ENCODE measurements at places on chromosomes 11 and 22. TPM values are rescaled to one million over a fixed set of nuclear protein-coding genes. Genes with fewer than 3 reads are reported as not detected.

- peak overlapping the region; percentile 79 for H3K4me3 ChIP-seq
- H3K27ac ChIP-seq: no peak overlapping the region
- H3K27me3 ChIP-seq: no peaks in the 10 kb centered on the region
- no peak for DNase-seq
Observed at GRCh38 chr11:67290801-67291200, 1.7 kb downstream of the ANKRD13D start.

DNA sequence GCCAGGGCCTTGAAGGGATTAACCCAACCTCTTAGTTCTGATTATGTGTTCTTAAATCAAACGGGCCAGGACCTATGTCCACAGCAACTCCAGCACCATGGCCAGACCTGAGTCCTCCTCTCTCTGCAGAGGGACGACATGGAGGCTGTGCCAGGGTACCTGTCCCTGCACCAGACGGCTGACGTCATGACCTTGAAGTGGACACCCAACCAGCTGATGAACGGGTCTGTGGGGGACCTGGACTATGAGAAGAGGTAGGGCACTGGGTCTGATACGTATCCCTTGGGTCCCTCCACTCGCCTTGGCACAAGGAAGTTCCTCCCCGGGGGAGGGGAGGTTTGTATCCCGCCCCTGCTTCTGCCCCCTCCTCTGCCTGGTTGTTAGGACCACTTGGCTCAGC, 53.6 kb downstream of the SGSM1 start:
- H3K36me3 ChIP-seq: no peaks in the 10 kb centered on the region
- peaks cover 19% of the 10 kb centered on the region for H3K27me3 ChIP-seq
- H3K4me3 ChIP-seq: no peak overlapping the region
- H3K27ac ChIP-seq: no peak overlapping the region

GRCh38 chr11:72570893-72571661, 103.1 kb downstream of the PDE2A start:
- no peaks in the 10 kb centered on the region for H3K36me3 ChIP-seq
- H3K27me3 ChIP-seq: peaks cover 55% of the 10 kb centered on the region

DNA sequence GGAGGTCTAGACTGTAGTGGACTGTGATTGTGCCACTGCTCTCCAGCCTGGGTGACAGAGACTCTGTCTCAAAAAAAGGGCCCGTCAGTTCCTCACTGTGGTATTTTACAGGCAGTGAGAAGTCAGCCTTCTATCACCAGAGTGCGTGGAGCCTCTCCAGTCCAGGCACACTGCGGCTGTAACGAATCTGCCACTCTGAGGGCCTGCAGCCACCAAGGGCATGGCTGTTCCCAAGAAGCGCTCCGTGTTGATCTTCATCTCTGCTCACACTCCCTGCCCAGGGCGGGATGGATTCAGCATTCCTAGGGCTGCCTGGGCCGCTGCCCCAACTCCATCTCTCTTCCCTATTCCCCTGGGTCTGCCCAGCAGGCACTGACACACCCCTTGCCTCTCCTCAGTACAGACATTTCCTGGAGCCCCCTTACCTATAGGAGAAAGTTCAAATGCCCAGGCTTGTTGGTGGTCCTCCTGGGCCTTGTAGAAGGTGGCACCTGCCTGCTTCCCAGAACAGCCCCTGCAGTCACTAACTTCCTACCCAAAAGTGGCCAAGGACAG, 148.4 kb downstream of the CACNA1I start:
- no peaks in the 10 kb centered on the region for H3K36me3 ChIP-seq
- DNase-seq: no peak
- H3K27me3 ChIP-seq: peaks cover 24% of the 10 kb centered on the region
- peak overlapping the region; percentile 61 for H3K4me3 ChIP-seq
- H3K4me1 ChIP-seq: peaks cover 5% of the 10 kb centered on the region

DNA sequence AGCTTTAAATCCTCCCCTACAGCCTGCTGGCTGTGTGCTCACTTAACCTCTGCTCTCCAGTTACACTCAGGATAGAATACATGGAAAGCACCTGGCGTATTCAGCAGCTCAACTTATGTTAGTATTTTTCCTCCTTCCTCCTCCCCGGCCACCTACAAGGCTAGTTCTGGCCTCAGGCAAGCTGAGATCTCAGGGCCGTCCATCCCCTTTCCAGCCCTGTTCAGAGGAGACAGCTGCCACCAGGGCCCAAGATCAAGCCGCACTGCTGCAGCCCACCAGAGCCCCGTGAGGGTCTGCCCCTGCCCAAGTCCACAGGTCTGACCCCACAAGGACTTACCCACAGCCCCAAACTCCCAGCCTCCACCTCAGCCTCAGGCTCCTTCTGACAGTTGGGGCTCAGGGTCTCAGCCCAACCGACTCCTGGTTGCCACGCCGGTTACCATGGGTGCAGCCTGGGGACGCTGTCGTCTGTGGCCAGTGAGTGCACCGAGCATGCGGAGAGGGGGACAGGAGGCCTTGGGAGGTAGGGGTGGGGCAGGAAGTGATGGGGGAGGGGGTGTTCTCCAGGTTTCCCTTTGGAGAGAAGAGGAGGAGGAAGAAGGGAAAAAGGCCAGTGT, at the start of gene C11orf16:
TSS of gene C11orf16 (minus strand) at position 384 of the 617 bp plus-strand sequence. CDS start 639 bp downstream, outside the sequence.
- H3K27ac ChIP-seq: no peak within 1 kb of the TSS
- no peaks in the 10 kb centered on the region for H3K4me1 ChIP-seq
- H3K27me3 ChIP-seq: no peaks in the 10 kb centered on the region
- H3K4me3 ChIP-seq: no peak within 1 kb of the TSS
- H3K36me3 ChIP-seq: no peaks in the 10 kb centered on the region

- H3K27ac ChIP-seq: no peak overlapping the region
- no peak overlapping the region for H3K4me3 ChIP-seq
- DNase-seq: no peak
- no peaks in the 10 kb centered on the region for H3K36me3 ChIP-seq
- peaks cover 21% of the 10 kb centered on the region for H3K4me1 ChIP-seq
- H3K27me3 ChIP-seq: peaks cover 26% of the 10 kb centered on the region
Observed at GRCh38 chr11:64718084-64718779, 4.8 kb downstream of the NRXN2 start.

- no peak for DNase-seq
- peaks cover 73% of the 10 kb centered on the region for H3K4me1 ChIP-seq
- peaks cover 14% of the 10 kb centered on the region for H3K36me3 ChIP-seq
- no peak overlapping the region for H3K27ac ChIP-seq
- H3K4me3 ChIP-seq: peak overlapping the region; percentile 75
Observed at GRCh38 chr22:42860968-42861367, 3.9 kb upstream of the ARFGAP3 start.

DNA sequence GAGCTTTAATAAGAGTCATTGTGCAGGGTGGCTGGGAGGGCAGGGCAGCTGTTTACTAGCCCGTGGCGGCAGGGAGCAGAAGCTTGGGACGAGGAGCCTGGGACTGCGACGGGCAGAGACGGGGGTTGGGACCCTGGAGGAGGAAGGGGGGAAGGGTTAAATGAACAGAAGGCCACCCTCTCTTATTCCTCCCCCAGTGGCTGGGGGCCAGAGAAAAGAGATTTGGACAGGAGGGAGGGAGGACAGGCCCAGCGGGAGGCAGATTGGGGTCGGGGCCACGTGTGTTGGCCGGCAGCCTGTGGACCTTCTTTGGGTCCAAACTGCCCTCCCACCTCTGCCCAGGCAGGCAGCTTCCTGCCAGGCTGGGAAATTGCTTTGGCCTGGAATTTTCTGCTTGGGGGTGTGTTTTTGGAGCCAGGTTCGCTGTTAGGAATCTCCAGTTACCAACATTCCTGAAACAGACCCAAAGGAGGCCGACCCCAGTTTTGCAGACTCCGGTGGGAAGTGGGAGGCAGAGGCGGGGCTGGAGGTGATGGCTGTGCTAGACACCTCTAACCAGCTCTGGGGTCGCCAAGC, 50.2 kb downstream of the APOL3 start:
- no peak overlapping the region for H3K4me3 ChIP-seq
- H3K36me3 ChIP-seq: no peaks in the 10 kb centered on the region
- H3K4me1 ChIP-seq: no peaks in the 10 kb centered on the region

- DNase-seq: no peak
- no peaks in the 10 kb centered on the region for H3K4me1 ChIP-seq
- no peaks in the 10 kb centered on the region for H3K27me3 ChIP-seq
Observed at GRCh38 chr22:46085828-46086576, 64.3 kb upstream of the PPARA start.

- no peaks in the 10 kb centered on the region for H3K36me3 ChIP-seq
- DNase-seq: no peak
- no peaks in the 10 kb centered on the region for H3K27me3 ChIP-seq
- peaks cover 3% of the 10 kb centered on the region for H3K4me1 ChIP-seq
Observed at GRCh38 chr22:20011123-20011992, 5.3 kb downstream of the ARVCF start.

DNA sequence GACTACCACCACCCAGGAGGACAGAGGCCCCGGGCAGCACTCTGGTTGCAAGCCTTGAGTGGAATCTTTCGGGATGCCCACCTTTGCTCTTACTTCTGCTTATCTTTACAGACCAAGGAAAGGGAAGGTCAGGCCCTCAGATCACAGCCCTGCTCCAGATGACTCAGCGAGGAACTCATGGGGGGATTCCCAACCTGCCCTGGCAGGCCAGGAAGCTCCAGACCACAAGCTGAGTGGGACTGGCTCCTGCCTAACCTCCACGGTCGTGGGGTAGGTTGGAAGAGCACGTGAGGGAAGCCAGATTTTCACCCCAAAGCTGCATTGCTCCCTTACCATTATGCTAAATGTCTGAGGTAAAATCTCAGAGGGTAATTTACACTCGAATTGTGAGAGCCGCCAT, 11.8 kb downstream of the TBC1D10A start:
- DNase-seq: no peak
- H3K4me1 ChIP-seq: peaks cover 80% of the 10 kb centered on the region
- H3K36me3 ChIP-seq: peaks cover 9% of the 10 kb centered on the region
- H3K4me3 ChIP-seq: peak overlapping the region; percentile 59
- no peaks in the 10 kb centered on the region for H3K27me3 ChIP-seq

GRCh38 chr11:28860893-28861292, 752.7 kb downstream of the METTL15 start:
- DNase-seq: no peak
- H3K4me3 ChIP-seq: no peak overlapping the region
- H3K36me3 ChIP-seq: no peaks in the 10 kb centered on the region
- no peaks in the 10 kb centered on the region for H3K4me1 ChIP-seq
- H3K27me3 ChIP-seq: no peaks in the 10 kb centered on the region

GRCh38 chr22:20611418-20611817, 104.0 kb downstream of the MED15 start:
- DNase-seq: no peak
- no peaks in the 10 kb centered on the region for H3K36me3 ChIP-seq
- no peaks in the 10 kb centered on the region for H3K27me3 ChIP-seq
- no peaks in the 10 kb centered on the region for H3K4me1 ChIP-seq

- peaks cover 16% of the 10 kb centered on the region for H3K27me3 ChIP-seq
- H3K4me3 ChIP-seq: no peak overlapping the region
- no peak for DNase-seq
- no peaks in the 10 kb centered on the region for H3K4me1 ChIP-seq
- H3K27ac ChIP-seq: no peak overlapping the region
- H3K36me3 ChIP-seq: no peaks in the 10 kb centered on the region
Observed at GRCh38 chr11:11288972-11289616, 64.0 kb downstream of the CSNK2A3 start.

DNA sequence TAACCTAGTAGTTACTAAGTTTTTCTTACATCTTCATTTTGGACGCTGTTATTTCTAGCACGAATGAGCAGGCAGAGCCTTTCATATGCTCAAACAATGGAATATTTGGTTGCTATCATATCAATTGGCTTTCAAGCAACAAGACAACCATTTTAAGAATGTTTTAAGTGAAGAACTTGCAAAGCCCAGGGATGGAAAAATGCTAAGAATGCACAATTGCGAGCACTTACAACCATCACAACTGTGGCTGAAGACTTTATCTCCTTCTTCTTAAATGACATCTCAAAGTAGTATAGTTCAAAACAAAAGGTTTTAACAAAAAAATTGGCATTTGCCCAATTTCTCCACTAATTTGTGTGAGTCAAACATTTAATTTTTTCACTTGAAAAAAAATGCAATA, 8.3 kb upstream of the MMP1 start:
- H3K36me3 ChIP-seq: no peaks in the 10 kb centered on the region
- H3K4me1 ChIP-seq: no peaks in the 10 kb centered on the region
- no peak overlapping the region for H3K27ac ChIP-seq
- DNase-seq: no peak

GRCh38 chr22:29475550-29475949, 4.5 kb upstream of the NEFH start:
- H3K27ac ChIP-seq: no peak overlapping the region
- H3K4me1 ChIP-seq: peaks cover 32% of the 10 kb centered on the region
- DNase-seq: peak; percentile 48
- no peak overlapping the region for H3K4me3 ChIP-seq
- peaks cover 38% of the 10 kb centered on the region for H3K27me3 ChIP-seq
- peaks cover 9% of the 10 kb centered on the region for H3K36me3 ChIP-seq

DNA sequence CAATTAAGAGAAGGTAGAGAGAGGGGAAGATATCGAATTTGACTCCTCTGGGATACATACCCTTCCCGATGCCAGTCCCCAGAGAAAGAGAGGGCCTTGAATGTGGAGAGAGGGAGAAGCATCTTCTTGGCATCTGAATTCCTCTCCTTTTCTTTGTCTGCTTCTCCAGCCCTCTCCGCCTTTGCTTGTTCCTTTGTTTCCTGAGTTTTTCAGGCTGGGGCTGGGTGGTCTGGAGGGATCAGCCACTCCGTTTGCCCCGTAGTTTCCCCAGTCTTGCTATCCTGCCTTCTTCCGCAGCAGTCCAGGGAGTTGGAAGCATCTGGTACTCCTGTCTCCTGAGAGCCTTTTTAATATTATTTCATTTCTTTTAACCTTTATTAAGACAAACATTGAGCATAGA, 107.1 kb upstream of the CADM1 start:
- H3K36me3 ChIP-seq: no peaks in the 10 kb centered on the region
- H3K27me3 ChIP-seq: no peaks in the 10 kb centered on the region
- H3K4me1 ChIP-seq: no peaks in the 10 kb centered on the region
- no peak for DNase-seq

GRCh38 chr11:65051398-65051858, 6.9 kb downstream of the NAALADL1 start:
- no peak for DNase-seq
- H3K27me3 ChIP-seq: no peaks in the 10 kb centered on the region
- peak overlapping the region; percentile 50 for H3K27ac ChIP-seq
- no peak overlapping the region for H3K4me3 ChIP-seq
- peaks cover 35% of the 10 kb centered on the region for H3K4me1 ChIP-seq
- no peaks in the 10 kb centered on the region for H3K36me3 ChIP-seq

Gene MRGPRX3
- not detected for polyA plus RNA-seq

Gene EEF1G
- polyA plus RNA-seq: 1,862 TPM

Gene TTLL1
- polyA plus RNA-seq: 2.5 TPM

Gene MORC2
- 4.5 TPM for polyA plus RNA-seq

Gene C1QTNF5
- polyA plus RNA-seq: not detected

Gene CCND1
- 6.2 TPM for polyA plus RNA-seq

Measured in naive B cell (primary cell).